ENCODE measurements at places on chromosomes 5 and 9. TPM values are rescaled to one million over a fixed set of nuclear protein-coding genes. Genes with fewer than 3 reads are reported as not detected.

DNA sequence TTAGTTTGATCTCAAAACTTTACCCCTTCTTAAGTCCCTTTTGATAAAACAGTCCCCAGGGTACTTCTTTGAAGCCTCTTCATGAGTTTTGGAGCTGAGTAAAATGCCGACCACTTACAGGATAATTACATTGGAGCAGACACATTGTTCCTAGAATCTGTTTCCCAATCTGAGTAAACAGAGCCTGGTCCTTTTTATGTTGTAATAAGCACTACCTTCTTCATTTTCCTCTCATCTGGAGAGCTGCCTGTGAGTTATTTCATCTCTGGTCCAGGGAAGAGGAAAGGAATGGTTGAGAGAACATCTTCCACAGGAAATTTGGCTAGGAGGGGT is 26.3 kb upstream of the GALNT10 start:
- no peak overlapping the region for H3K4me3 ChIP-seq
- H3K27ac ChIP-seq, result no peak overlapping the region
- H3K27me3 ChIP-seq, result peaks cover 2% of the 10 kb centered on the region

GRCh38 chr9:107866711-107867311 is 377.2 kb upstream of the KLF4 start:
- no peak overlapping the region for H3K4me3 ChIP-seq
- no peaks in the 10 kb centered on the region for H3K36me3 ChIP-seq
- H3K4me1 ChIP-seq, result no peaks in the 10 kb centered on the region
- no peak overlapping the region for H3K27ac ChIP-seq

DNA sequence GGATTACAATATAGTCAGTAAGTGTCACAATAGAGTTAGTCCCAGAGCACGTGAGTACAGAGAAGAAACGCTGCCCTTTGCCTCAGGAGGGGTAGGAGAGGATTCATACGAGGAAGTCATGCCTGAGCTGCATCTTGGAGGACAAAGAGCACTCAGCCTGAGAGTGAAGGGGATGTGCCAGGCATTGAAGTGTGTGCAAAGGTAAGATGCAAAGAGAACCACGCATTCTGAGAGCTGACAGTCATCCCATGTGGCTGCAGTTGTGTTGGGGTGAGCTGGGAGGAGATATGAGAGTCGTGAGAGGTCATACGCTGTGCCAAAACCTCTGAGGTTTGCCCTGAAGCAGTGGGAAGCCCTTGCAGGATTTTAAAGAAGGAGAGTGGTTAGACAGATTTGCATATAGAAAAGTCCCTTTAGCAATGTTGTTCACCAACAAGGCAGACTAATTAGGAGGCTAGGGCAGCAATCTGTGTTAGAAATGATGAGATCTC is 97.5 kb downstream of the PIP5K1B start:
- no peak overlapping the region for H3K4me3 ChIP-seq
- no peaks in the 10 kb centered on the region for H3K36me3 ChIP-seq
- no peak for DNase-seq
- H3K27me3 ChIP-seq, result no peaks in the 10 kb centered on the region
- no peak overlapping the region for H3K27ac ChIP-seq

DNA sequence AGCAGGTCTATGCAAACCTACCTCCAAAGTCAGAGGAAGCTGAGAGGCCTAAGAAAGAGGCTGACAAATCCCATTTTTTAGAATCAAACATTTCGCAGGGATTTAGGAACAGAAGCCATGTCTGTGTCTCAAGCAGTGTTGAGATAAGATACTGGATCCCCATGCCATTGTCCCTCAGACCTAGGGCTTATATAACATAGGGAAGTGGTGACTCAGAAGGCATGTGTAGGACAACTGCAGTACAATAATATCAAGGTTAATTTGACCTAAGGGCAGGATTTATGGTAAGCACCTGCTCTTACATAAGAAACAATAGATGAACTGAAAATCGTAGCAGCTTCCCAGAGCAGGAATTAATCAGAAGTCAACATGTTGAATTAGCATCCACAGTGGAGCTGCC is 459.4 kb downstream of the ANXA1 start:
- no peaks in the 10 kb centered on the region for H3K4me1 ChIP-seq
- no peak overlapping the region for H3K27ac ChIP-seq
- DNase-seq, result no peak
- no peak overlapping the region for H3K4me3 ChIP-seq
- H3K36me3 ChIP-seq, result no peaks in the 10 kb centered on the region
- no peaks in the 10 kb centered on the region for H3K27me3 ChIP-seq

DNA sequence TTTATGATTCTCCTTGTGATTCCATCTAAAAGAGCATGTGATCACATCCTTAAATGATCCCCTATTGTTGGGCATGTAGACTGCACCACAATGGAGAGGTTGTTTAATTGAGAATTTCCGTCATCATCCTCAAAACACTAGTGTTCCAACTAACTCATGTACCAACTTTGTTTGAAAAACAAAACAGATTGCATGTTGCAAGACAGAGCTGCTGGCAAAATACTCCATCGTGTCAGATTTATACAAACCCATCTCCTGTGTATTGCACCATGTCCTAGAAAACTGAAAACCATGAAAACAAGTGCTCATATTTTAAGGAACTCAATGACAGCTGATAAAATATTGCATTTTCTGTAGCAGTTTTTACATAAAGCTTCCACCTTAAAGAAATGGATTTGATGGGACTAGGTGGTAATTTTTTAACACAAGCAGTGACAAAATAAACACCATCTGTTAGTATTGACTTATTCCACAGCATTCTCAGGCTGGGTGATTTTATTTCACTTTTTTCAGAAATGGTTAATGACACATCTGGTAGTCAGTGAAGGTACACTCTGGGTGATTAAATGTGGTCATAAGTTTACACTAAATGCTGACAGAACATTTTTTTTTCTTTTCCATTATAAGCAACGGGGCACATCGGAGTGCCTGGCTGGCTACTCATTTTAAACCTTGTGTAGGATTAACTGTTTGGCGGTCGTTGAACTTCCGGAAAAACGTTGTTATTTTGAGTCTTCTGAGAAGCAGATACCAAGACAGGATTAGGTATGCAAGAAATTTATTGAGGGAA is 602.9 kb upstream of the WWC1 start:
- no peak overlapping the region for H3K4me3 ChIP-seq
- peak; percentile 54 for DNase-seq
- no peak overlapping the region for H3K27ac ChIP-seq
- H3K4me1 ChIP-seq, result no peaks in the 10 kb centered on the region
- no peaks in the 10 kb centered on the region for H3K27me3 ChIP-seq

- no peaks in the 10 kb centered on the region for H3K36me3 ChIP-seq
- no peaks in the 10 kb centered on the region for H3K27me3 ChIP-seq
- no peaks in the 10 kb centered on the region for H3K4me1 ChIP-seq
- H3K4me3 ChIP-seq, result no peak overlapping the region
- H3K27ac ChIP-seq, result no peak overlapping the region
Observed at GRCh38 chr5:159317849-159318248, 12.4 kb downstream of the IL12B start.

DNA sequence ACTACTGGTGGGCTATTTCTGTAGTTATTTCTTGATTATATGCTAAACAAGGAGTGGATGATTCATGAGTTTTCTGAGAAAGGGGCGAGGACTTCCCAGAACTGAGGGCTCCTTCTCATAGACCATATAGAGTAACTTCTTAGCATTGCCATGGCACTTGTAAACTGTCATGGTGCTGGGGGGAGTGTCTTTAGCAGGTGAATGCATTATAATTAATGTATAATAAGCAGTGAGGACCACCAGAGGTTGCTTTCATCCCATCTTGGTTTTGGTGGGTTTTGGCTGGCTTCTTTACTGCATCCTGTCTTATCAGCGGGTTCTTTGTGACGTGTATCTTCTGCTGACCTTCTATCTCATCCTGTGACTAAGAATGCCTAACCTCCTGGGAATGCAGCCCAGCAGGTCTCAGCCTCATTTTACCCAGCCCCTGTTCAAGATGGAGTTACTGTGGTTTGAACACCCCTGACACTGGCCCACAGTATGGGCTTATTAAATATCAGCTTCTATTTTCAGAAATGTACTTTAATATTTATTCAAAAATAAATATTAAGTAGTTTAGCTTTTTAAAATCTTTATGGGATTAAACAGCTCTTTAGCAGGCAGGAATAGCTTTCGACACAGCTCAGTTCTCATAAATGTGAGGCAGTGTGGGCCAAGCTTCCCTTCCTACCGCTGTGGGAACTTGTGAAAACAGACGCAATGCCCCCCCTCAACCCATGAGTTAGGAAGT is 44.4 kb downstream of the GALNT12 start:
- no peaks in the 10 kb centered on the region for H3K36me3 ChIP-seq
- DNase-seq, result no peak
- no peaks in the 10 kb centered on the region for H3K4me1 ChIP-seq
- no peaks in the 10 kb centered on the region for H3K27me3 ChIP-seq
- no peak overlapping the region for H3K4me3 ChIP-seq
- H3K27ac ChIP-seq, result no peak overlapping the region

GRCh38 chr5:129118405-129118804 is 23.9 kb downstream of the ISOC1 start:
- no peaks in the 10 kb centered on the region for H3K36me3 ChIP-seq
- no peaks in the 10 kb centered on the region for H3K4me1 ChIP-seq
- no peak overlapping the region for H3K4me3 ChIP-seq
- no peak for DNase-seq

- H3K4me1 ChIP-seq, result no peaks in the 10 kb centered on the region
- no peak overlapping the region for H3K27ac ChIP-seq
- H3K4me3 ChIP-seq, result no peak overlapping the region
- DNase-seq, result no peak
Observed at GRCh38 chr5:73818357-73818756, 192.4 kb downstream of the ARHGEF28 start.

- H3K4me3 ChIP-seq, result no peak overlapping the region
- DNase-seq, result no peak
- peaks cover 10% of the 10 kb centered on the region for H3K4me1 ChIP-seq
- no peak overlapping the region for H3K27ac ChIP-seq
Observed at GRCh38 chr5:68821056-68821455, 272.8 kb upstream of the SLC30A5 start.

- H3K27me3 ChIP-seq, result no peaks in the 10 kb centered on the region
- H3K27ac ChIP-seq, result no peak overlapping the region
- DNase-seq, result no peak
- no peaks in the 10 kb centered on the region for H3K4me1 ChIP-seq
Observed at GRCh38 chr9:16532272-16532671, 338.2 kb downstream of the BNC2 start.

DNA sequence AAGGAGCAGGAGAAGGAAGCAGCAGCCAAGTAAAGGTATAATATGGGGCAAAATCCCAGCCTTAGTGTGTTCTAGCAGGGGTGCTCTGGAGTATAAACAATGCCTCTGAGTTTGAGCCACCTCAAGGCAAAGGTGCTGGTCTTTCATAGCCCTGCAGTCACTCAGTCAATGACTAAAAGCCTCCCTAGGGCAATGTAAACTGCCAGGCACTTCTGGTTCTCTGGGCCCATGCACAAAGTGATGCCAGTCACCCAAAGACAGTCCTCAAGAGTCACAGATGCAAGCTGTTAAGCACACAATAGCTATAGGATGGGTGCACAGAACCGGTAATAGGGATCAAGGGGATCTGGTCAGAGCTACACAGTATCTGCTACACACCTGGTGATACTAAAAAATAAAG is 12.6 kb downstream of the ZBTB5 start:
- DNase-seq, result no peak
- no peaks in the 10 kb centered on the region for H3K27me3 ChIP-seq
- no peak overlapping the region for H3K4me3 ChIP-seq
- peaks cover 3% of the 10 kb centered on the region for H3K4me1 ChIP-seq

GRCh38 chr5:180175015-180175431 is 34.0 kb downstream of the RASGEF1C start:
- H3K4me1 ChIP-seq, result peaks cover 93% of the 10 kb centered on the region
- peak overlapping the region; percentile 95 for H3K27ac ChIP-seq
- H3K36me3 ChIP-seq, result peaks cover 8% of the 10 kb centered on the region
- no peaks in the 10 kb centered on the region for H3K27me3 ChIP-seq

GRCh38 chr5:128633901-128634300 is 95.9 kb upstream of the FBN2 start:
- H3K4me1 ChIP-seq, result no peaks in the 10 kb centered on the region
- no peak overlapping the region for H3K27ac ChIP-seq
- H3K27me3 ChIP-seq, result no peaks in the 10 kb centered on the region
- DNase-seq, result no peak
- H3K36me3 ChIP-seq, result no peaks in the 10 kb centered on the region

DNA sequence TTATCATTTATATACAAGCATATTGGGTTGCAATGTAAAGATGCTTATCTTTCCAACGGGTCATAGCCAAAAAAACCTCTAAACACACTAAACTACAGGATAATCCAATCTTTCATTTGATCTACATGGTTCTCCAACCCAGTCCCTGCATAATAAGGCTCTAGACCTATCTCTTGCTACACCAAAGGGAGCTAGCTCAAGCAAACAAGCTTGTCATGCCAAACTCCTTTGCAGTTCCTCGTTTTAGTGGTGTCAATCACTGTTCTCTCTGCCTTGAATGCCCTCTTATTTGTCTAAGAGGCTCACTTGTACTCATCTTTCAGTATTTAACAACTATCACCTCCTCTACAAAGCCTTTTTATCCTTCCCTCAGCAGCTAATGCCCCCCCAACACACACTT is 5.6 kb downstream of the HOMER1 start:
- H3K4me3 ChIP-seq, result no peak overlapping the region
- no peak for DNase-seq
- no peaks in the 10 kb centered on the region for H3K36me3 ChIP-seq
- peaks cover 12% of the 10 kb centered on the region for H3K4me1 ChIP-seq

DNA sequence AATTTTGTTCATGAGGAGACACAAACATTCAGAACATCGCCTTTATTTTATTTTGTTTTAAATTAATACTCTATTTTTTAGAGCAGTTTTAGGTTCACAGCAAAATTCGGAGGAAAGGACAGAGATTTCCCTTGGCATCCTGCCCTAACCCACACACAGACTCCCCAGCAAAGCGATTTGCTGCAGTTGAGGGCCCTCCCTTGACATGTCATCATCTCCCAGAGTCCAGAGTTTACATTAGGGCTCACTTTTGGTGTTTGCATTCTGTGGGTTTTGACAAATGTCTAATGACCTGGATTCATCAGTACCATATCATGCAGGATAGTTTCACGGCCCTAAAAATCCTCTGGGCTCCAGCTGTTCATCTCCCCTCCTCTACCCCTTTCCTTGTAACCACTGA is 33.6 kb upstream of the COL5A1 start:
- no peaks in the 10 kb centered on the region for H3K27me3 ChIP-seq
- no peak overlapping the region for H3K27ac ChIP-seq
- DNase-seq, result no peak
- no peaks in the 10 kb centered on the region for H3K36me3 ChIP-seq
- peaks cover 4% of the 10 kb centered on the region for H3K4me1 ChIP-seq

GRCh38 chr5:79020861-79021561 is 35.9 kb upstream of the ARSB start:
- H3K27me3 ChIP-seq, result no peaks in the 10 kb centered on the region
- peaks cover 3% of the 10 kb centered on the region for H3K4me1 ChIP-seq
- peak; percentile 50 for DNase-seq
- H3K27ac ChIP-seq, result no peak overlapping the region
- no peak overlapping the region for H3K4me3 ChIP-seq

GRCh38 chr9:87570000-87570908 is 72.6 kb downstream of the DAPK1 start:
- no peak overlapping the region for H3K4me3 ChIP-seq
- no peaks in the 10 kb centered on the region for H3K36me3 ChIP-seq
- DNase-seq, result no peak
- no peak overlapping the region for H3K27ac ChIP-seq

- no peaks in the 10 kb centered on the region for H3K36me3 ChIP-seq
- DNase-seq, result no peak
- no peak overlapping the region for H3K27ac ChIP-seq
Observed at GRCh38 chr5:54186912-54187445, 123.4 kb downstream of the ARL15 start.

ANKS6 gene
- total RNA-seq, result 8.0 TPM

AIF1L gene
- 47.7 TPM for total RNA-seq

MZB1 gene
- 0.17 TPM for total RNA-seq

GABRB2 gene
- total RNA-seq, result 31.1 TPM

PIP5K1B gene
- 16.0 TPM for total RNA-seq

MSX2 gene
- total RNA-seq, result 4.8 TPM

All from spinal cord (tissue), 10 donors.